Kidney (tissue), 22 donors: ENCODE measurements at places on chromosomes 12 and 14. TPM values are rescaled to one million over a fixed set of nuclear protein-coding genes. Genes with fewer than 3 reads are reported as not detected.

GRCh38 chr14:95307402-95308041 is 12.2 kb downstream of the CLMN start:
- peak; percentile 69 for DNase-seq

DNA sequence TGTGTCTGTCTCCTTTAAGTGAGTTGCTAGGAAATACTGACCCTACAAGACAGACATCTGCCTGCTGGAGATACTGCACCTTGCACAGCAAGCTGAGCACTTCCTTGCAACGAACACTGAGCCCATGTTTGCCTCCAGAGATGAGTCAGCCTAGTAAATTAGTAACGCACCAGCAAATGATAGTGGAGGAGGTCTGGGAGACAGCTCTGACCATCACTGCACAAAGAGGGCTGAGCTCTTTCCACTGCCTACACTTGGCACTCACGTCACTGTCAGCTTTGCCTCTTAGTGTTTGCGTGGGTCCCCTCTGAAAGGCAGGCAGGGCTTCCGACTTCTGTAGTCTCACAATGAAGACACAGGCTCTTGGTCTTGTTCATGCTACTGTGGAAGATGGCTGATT is 109.0 kb downstream of the APAF1 start:
- no peak for DNase-seq

DNA sequence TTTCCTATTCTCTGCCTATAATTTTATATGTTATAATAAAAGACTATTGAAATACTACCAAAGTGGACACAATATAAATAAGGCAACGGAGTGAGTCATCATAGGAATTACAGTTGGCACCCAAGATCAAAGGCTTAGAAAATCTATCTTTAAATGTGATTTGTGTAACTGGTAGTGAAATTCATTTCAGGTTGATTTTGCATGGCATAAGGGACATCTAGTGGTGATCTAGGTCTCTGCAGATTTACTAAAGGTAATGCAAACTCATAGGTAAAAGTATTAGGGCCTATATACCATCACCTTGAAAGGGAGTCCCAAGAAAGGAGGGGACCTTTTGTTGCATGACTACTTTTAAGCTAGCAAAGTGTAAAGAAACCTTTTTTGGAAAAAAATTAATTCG is 527.2 kb downstream of the NRXN3 start:
- DNase-seq: peak; percentile 30

GRCh38 chr12:5191803-5192538 is 148.3 kb downstream of the KCNA5 start:
- no peak for DNase-seq

- no peak for DNase-seq
These were observed 37.1 kb downstream of the CMAS start for GRCh38 chr12:22083167-22083566.

DNA sequence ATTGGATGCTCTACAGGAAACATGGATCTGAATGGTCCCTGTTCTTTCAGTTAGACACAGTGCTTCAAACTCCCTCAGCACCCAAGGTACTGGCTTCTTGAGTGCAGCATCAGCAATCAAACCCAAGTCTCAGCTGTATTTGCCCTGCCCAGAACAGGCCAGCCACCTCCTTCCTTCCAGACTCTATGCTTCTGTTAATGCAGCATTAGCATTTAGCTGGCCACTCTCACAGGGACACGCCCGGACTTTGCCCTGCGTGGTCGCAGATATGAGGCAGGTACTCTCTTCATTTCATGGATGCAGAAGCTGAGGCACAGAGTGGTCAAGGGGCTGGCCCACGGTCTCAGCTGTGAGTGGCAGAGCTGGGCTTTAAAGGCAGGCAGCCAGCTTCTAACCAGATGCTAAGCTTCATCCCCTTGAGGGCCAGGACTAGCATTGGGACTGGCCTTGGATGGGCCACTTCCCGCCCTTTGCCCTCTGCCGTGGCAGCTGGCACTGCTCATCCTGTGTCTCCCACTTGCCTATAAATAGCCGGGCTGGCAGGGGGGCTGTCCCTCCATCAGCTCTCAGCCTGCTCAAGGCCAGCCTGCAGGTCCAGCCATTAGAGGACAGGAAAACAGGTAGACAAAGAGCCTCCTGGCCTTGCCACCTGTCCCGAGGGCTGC is 1.5 kb upstream of the SLC25A47 start:
- peak; percentile 35 for DNase-seq

DNA sequence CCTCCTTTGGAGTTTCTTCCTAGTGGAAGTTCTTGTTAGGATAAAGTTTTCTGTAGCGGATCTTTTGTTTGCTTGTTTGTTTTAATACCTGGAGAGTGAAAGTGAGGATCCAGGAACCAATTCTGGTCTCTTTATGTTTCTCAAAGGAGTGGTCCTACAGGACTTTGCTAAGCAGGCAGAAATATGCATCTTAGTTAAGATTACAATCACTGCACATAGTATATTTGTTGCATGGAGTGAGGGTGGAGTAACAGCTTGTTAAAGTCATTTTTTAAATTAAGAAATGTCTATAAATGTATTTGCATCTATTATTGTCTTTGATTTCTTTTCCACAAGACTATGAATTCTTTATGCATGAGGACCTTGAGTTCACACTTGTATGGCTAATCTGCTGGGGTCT is 76.7 kb downstream of the DRAM1 start:
- DNase-seq: no peak

- no peak for DNase-seq
These were observed 12.7 kb downstream of the JAG2 start for GRCh38 chr14:105155681-105156413.

DNA sequence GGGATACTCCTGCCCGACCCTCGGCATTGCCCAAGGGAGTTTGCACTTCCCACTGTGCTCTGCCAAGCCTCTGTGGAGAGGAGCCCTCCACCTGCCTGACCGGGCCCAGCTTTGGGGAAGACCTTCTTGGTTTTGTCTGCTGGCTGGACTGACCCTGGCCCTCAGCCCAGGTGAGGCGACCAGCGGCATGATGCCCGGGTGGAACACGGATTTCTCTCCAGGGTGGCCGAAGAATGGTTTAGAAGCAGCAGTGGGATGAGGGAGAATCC is 15.6 kb downstream of the ZBTB42 start:
- DNase-seq: no peak

DNA sequence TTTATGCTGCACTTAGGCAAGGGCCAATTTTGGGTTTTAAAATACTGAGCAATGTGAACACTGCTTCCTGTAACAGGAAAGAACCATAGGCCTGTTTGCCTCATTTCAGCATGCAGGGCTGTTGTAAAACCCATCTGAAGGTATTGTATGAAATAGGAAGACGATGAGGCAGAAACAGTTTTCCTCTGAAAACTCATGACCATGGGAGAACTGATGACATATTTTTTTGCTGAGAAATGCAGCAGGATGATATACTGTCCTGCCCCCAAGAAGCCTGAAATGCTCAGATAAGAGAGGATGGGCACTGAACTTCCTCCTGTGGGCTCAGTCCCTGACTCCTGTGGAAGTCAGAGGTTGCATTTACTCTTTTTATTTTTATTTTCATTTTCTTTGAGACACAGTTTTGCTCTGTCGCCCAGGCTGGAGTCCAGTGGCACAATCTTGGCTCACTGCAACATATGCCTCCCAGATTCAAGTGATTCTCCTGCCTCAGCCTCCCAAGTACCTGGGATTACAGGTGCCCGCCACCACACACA is 17.4 kb downstream of the PYGL start:
- DNase-seq: no peak

DNA sequence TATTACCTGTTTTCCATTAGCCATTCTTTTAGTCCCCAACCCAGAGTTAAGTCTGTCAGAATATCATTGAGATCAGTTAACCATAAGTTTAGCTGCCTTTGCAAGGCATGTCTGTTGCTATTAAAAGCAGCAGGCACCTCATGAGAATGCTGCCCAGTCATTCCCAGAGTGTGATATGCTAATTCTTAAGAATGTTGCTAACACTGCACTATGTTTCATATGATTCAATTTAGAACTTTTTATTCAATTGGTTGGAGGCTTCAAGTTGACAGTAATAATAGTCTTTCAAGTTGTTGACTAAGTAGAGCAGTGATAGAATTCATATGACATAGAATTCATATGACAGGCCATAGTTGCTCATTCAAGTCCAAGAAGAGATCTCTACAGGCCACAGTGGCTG is 292.3 kb downstream of the FUT8 start:
- DNase-seq: no peak

PTPRO gene
- total RNA-seq: 4.6 TPM

ACSM4 gene
- total RNA-seq: not detected

TAS2R43 gene
- 0.85 TPM for total RNA-seq

ABCD2 gene
- 1.4 TPM for total RNA-seq

ASPG gene
- 2.5 TPM for total RNA-seq
